ENCODE measurements at places on chromosomes 13 and 19. TPM values are rescaled to one million over a fixed set of nuclear protein-coding genes. Genes with fewer than 3 reads are reported as not detected.

Gene KLK2
- total RNA-seq = not detected

Gene ERCC5
- total RNA-seq = 59.8 TPM

Gene ZNF888
- total RNA-seq = 4.8 TPM

Gene LRRC8E
- 0.09 TPM for total RNA-seq

Gene SIGLEC5
- not detected for total RNA-seq

Gene SLC6A16
- 5.6 TPM for total RNA-seq

Gene DLL3
- not detected for total RNA-seq

Gene NRTN
- total RNA-seq = not detected
